Left hindlimb (tissue), 1 donor: ENCODE measurements at places on chromosomes 1 and 21.

GRCh38 chr1:64173336-64173940 is 30.0 kb upstream of the UBE2U start:
- no peak for DNase-seq

- no peak for DNase-seq
Observed at GRCh38 chr1:110465038-110465813, 14.3 kb downstream of the PROK1 start.

GRCh38 chr1:244403431-244403830 is 48.3 kb downstream of the ADSS2 start:
- DNase-seq = no peak

DNA sequence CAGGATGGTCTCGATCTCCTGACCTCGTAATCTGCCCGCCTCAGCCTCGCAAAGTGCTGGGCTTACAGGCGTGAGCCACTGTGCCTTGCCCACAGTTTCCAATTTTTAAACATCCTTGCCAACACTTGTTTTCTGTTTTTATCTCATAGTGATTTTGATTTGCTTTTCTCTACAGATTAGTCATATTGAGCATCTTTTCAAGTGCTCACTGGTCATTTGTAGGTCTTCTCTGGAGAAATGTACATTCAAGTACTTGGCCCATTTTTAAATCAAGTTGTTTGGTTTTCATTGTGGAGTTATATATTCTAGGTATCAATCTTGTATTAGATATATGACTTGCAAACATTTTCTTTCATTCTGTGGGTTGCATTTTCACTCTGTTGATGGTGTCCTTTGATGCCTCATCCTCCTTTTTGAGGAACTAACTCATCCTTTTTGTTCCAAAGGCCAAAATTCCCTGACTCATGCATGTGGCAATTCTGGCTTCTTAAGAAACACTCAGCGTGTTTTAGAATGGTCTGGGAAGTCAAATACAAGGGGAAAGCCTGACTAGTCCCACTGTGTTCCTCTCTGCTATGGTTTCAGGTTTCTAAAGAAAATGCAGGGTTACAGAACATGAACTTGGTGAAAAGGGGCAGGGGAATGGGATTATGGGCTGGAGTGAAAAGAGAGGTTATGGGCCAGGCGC is 37.3 kb downstream of the PTAFR start:
- DNase-seq = no peak

DNA sequence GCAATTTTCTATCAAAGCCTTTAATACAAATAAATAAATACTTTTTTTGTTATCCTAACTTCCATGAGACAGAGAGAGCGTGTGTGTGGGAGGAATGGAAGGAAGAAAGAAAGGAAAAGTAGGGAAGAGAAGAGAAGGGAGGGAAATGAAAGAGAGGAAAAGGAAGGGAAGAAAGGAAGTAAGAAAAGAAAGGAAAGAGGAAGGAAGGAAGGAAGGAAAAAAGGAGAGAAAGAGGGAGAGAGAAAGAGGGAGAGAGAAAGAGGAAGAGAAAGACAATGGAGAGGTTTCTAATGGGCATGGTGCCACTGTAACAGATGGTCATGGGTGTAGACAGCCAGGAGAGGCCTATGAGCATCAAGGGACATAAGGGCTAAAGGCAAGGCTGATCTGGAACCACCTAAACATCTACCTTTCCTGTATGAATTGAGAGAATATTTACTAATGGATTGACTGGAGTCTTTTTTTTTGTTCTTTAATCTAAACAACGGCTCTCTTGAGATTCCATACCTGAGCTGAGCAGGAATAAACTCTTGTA is 234.9 kb downstream of the PTPRC start:
- no peak for DNase-seq

DNA sequence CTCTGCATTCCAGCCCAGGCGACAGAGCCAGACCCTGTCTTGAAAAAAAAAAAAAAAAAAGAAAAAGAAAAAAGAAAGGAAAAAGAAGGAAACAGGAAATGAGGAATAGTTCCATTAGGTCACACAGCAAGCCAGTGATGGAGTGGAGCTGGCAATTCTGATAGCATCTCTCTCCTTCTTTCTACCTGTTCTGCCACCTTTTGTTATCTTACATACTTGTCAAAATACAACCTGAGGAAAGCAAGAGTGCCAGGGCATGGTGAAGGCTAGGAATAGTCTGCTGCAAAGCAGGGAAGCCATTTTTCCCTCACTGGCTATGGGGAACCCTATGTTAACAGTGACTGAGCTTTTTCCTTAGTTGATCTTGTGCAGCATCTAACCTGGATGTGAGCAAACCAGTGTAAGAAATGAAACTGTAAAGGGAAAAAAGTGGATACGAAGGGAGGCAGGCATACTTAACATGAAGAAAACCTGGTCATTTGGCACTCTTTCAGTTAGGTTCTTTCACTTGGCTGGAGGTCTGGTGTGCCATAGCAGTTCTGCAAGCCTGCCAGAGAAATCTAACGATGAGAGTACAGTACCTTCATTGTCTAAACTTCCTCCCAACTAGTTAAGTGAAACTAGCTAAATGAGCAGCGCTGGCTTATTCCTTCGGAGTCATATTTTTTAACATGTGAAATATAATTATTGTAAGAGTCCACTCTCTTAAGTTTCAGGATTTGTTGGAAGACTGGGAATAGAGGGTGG is 17.9 kb upstream of the THEM5 start:
- no peak for DNase-seq

DNA sequence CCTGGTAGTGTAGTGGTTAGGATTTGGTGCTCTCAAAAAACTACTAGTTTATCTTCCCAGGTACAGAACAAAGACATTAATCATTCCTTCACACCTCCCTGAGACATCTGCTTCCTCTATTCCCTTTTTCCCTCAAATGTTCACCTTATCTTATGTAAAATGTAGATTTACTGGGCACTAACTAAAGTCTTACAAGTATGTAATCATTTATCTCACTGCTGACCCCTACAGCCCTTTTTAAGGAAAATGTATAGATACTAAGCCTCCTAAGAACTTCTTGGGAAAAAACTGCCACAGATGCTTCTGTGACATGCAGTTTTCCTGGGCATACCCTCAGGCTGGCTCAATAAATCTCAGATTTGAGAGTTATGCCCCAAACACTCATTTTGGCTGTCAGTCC is 50.8 kb upstream of the NEK7 start:
- no peak for DNase-seq

DNA sequence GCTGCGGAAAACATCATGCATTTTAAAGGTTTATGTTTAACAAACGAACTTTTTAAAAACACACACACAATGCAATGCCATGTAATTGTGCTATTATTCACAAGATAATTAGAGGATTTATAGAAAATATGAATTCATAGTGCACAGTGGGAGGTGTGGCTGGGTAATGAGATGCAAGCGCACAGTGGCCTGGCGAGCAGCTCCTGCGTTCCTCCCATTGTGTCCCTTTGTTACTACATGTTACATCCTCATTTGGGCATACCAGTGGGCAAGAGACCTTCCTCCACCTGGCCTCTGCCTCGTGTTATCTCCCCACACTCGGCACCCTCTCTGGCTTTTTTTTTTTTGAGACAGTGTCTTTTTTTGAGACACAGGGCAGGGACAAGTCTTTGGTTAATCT is 30.0 kb upstream of the TENT5B start:
- no peak for DNase-seq

DNA sequence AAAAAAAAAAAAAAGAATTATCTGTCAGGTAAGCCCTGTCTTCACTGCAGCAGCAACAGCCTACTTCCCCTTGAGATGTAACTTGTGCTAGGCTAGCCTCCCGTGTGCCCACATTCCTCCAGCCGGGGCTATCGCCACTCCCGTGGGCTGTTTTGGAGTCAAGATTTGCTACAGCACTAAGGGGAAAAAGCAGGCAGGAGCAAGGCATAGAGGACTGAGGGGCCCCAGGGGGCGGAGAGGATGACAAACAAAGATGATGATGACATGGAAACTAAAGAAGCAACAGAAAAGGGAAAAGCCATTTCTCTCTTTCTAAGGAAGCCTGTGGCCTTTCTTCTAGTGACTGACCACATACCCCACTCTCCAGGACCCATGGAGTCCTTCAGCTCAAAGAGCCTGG is 1.9 kb downstream of the TNFAIP8L2 start:
- no peak for DNase-seq

DNA sequence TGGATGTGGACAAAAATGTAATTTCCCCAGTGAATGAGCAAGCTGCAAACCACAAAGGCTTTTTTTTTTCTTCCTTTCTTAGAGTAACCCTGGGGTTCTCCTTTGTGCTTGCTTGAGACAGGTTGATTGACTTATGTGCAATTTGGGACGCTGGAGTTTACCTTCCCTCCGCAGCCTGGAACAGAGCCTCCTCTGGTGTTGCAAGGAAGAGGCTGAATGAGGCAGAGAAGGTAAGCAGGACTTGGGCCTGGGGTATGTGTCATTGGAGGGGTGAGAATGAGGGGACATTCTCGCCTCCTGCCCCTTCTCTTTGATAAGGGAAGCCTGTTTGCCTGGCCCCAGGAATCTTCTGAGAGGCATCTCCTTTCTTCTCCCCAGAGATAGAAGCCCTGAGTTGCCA is 49.8 kb downstream of the NFASC start:
- no peak for DNase-seq

DNA sequence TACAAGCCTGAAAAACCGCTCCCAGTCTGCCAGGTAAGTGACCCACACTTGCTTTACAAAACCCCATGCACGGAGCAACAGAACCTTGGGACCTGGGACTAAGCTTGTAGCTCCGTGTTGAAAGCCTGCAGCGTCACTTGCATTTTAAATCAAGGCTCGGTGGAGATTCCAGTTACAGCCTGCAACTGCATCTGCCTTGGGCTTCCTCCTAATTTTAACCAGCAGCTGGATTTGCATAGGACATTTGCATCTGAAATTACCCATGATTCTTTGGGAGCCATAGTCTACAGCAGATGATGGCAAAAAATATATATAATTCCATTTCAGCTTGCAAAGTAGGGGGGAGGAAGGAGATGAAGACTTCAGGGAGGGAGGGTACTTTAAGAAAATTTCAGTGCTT is 62.4 kb upstream of the IGSF21 start:
- DNase-seq = no peak

- no peak for DNase-seq
Observed at GRCh38 chr1:54218883-54219687, 19.1 kb downstream of the MRPL37 start.

- no peak for DNase-seq
Observed at GRCh38 chr1:1020000-1020404, at the start of gene AGRN. TSS of gene AGRN (plus strand) at chr1:1020120. CDS start at chr1:1020173, 53 bp downstream.

DNA sequence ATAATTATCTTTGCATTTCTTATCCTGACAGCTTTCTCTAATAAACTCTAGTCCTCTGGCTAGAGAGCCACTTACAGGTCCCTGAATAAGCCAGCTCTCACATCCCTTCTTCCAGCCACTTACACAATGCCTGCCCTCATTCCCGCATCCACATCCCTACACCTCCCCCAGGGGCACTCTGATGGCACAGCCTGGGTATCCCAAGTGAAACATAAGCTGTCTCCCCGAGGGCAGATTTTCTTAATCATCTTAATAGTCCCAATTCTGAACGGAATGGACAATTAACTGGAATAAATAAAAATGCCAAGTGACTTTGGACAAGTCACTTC is 4.9 kb downstream of the RHOC start:
- DNase-seq = no peak

GRCh38 chr1:206941766-206942418 is 4.4 kb downstream of the PIGR start:
- DNase-seq = no peak
